Psoas muscle (tissue), 8 donors: ENCODE measurements at places on chromosomes 6 and 20.

DNA sequence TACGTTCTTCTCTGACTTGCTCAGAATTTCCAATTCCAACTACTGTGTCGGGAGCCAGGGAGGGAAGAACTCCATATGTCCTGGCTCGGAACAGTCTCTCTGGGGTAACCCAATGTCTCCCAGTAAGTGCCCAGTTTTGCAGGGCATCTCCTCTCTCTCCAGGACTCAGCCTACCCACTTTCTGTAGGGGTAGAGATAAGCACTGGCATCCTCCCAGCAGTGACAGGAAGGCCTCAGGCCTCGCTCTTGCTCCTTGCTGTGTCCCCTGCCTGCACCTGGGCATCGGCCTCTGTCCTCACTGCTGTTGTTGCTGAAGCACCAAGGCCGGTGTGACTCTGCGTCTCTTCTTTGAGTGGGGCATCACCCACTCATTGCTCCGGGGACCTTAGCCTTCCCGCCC, 388.9 kb upstream of the JARID2 start:
- no peaks in the 10 kb centered on the region for H3K36me3 ChIP-seq
- no peaks in the 10 kb centered on the region for H3K4me1 ChIP-seq
- no peak overlapping the region for H3K4me3 ChIP-seq
- no peak for DNase-seq
- H3K27ac ChIP-seq = no peak overlapping the region

- H3K4me1 ChIP-seq = no peaks in the 10 kb centered on the region
- H3K27me3 ChIP-seq = no peaks in the 10 kb centered on the region
- H3K36me3 ChIP-seq = no peaks in the 10 kb centered on the region
- no peak for DNase-seq
These were observed 67.7 kb upstream of the SPTLC3 start for GRCh38 chr20:12941025-12941424.

DNA sequence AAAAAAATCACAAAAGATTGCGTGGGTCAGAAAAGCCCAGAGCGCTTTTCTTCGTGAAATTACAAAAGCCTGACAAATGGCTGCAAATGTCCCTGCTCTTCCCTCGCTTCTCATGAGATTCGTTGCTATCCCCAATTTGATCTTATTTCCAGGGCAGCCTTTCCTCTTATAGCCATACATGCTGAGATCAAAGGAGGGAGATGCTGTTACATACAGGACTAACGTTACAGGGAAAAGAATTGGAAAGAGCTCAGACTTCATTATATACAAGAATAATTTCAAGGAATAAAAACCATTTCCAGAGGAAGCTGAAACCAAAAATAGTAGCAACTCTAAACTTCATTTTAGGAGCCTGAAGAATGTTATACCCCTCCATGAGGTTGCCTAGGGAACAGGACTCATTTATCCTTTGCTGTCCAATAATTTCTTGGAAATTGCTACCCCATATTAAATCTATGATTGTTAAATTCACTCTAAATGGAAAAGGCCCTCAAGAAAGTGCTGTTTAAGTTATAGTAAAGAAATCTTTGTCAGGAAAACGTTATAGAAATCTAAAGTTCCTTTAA, 81.0 kb downstream of the METTL24 start:
- no peaks in the 10 kb centered on the region for H3K27me3 ChIP-seq
- H3K4me3 ChIP-seq = no peak overlapping the region
- H3K36me3 ChIP-seq = no peaks in the 10 kb centered on the region
- no peaks in the 10 kb centered on the region for H3K4me1 ChIP-seq
- H3K27ac ChIP-seq = no peak overlapping the region

DNA sequence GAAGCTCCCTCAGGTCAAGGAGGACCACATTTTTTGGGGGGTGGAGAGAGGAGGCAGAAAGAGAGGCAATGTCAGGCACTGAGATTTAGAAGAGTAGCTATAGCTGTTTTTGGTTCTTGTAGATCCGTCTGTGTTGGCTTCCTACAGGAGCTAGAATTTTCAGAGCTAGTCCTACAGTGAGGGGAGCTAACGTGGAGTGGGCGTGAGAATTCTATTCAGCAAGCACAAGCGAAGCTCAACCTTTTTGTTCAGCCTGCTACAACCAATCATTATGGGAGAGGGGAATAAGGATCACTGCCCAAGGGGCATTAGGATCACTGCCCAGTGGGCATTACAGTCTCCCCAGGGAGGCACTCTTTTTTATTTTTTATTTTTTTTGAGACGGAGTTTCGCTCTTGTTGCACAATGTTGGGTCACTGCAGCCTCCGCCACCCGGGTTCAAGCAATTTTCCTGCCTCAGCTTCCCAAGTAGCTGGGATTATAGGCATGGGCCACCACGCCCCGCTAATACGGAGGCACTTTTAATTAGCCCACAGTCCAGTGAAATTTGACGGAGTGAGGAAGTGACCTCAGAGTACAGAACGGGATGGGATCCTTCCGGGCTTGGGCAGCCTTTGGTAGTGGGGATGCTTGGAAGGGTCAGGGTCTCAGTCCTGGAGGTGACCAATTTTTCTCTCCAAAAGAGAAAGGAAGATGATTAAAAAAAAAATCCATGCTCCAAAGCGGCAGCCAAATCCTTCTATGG, 1.1 kb upstream of the PANK2 start:
- peaks cover 33% of the 10 kb centered on the region for H3K4me1 ChIP-seq
- H3K27ac ChIP-seq = peak overlapping the region; percentile 89
- H3K4me3 ChIP-seq = peak overlapping the region; percentile 81
- no peaks in the 10 kb centered on the region for H3K27me3 ChIP-seq
- DNase-seq = peak; percentile 27

GRCh38 chr6:132314432-132314831, 86.8 kb downstream of the MOXD1 start:
- H3K36me3 ChIP-seq = no peaks in the 10 kb centered on the region
- H3K27ac ChIP-seq = no peak overlapping the region
- DNase-seq = no peak
- H3K4me1 ChIP-seq = no peaks in the 10 kb centered on the region
- H3K27me3 ChIP-seq = no peaks in the 10 kb centered on the region
- no peak overlapping the region for H3K4me3 ChIP-seq

GRCh38 chr6:46979206-46979605, 57.5 kb upstream of the ADGRF5 start:
- no peaks in the 10 kb centered on the region for H3K4me1 ChIP-seq
- no peaks in the 10 kb centered on the region for H3K27me3 ChIP-seq
- DNase-seq = no peak
- no peak overlapping the region for H3K4me3 ChIP-seq

DNA sequence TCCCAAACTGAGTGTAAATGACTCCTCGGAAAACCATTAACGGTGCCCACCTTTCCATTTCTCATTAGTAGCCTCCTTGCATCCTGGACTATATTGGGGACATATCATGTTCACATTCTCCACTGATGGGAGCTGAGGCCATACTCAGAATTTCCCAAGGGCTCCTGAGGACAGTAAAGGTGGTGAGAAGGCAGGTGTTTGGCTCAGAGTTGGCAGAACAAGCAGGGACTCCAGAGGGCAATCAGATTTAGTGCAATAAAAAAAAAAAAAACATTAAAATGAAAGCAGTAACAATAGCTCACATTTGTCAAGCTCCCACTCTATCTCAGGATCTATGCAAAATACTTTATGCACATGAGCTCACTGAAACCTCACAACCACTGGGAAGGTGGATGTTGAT, 401.4 kb downstream of the MAFB start:
- H3K27me3 ChIP-seq = no peaks in the 10 kb centered on the region
- H3K36me3 ChIP-seq = no peaks in the 10 kb centered on the region
- H3K4me1 ChIP-seq = peaks cover 17% of the 10 kb centered on the region
- no peak overlapping the region for H3K4me3 ChIP-seq

DNA sequence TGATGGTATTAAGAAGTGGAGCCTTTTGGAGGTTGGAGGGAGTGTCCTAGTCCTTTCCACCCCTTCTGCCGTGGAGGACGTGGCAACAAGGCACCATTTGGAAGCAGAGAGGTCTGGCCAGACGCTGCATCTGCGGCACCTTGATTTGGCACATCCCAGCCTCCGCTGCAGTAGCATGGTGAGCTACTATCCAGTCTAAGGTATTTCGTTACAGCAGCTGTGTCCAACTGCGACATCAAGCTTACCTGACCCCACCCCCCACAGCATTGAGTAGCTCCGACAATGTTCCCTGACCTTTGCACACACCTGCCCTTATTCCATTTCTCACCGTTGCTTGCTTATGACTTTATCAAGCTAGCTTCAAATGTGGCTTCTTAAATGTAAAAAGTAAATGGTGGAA, 29.8 kb upstream of the SYNJ2 start:
- H3K4me3 ChIP-seq = no peak overlapping the region
- no peak for DNase-seq
- no peaks in the 10 kb centered on the region for H3K27me3 ChIP-seq
- H3K36me3 ChIP-seq = no peaks in the 10 kb centered on the region
- no peak overlapping the region for H3K27ac ChIP-seq
